ENCODE measurements at places on chromosomes 7 and 10.

DNA sequence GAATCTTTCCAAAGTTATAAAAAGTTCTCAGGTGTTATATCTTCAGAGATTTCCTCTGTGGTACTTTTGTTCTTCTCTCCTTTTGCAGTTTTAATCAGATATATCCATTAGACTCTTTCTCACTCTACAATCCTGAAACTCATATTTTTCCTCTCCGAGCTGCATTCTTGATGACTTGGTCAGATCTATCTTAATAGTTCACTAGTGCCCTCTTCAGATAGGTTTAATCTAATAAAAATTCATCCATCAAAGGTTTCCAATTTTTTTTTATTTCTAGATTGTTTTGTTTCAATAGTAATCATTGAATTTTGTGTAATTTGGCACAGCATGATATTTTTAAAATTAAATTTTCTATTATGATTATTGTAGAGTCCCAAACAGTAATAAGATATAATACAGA is 21.8 kb upstream of the DGKB start:
- no peak for DNase-seq

DNA sequence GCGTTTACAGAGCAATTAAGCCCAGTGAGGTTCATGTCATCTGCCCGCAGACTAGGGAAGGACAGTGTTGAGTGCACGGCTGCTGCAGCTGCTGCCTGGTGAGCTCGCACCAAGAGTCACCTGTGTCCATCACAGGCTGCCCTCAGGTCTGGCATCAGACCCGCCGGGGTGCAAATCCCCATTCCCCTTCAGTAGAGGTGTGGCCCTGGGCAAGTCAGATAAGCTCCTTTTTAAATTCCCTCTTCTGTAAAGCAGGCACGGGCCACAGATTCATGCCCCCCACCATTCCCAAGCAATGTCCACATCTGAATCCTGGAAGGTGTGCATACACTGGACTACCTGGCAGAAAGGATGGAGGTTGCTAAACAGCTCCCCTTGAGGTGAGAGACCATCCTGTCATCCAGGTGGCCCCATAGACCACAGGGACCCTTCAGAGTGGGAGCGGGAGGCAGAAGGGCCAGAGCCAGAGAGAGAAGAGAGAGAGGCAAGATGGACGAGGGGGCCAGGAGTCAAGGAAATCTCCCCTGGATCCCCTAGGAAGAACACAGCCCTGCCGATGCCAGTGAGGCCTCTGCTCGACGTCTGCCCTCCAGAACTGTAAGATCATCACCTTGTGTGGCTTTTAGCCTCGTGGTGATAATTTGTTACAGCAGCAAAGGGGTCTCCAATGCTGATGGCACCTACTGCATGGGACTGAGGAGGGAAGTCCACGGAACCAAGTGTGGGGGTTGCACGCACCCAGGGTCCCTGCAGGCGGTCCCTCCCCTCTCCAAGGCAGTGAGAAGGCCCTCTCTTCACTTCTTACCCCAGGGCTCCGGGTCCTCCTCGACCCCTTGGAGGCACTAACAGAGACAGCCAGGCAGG is 168.8 kb downstream of the TCERG1L start:
- DNase-seq = no peak

GRCh38 chr7:84202855-84203254 is 8.3 kb upstream of the SEMA3A start:
- no peak for DNase-seq

DNA sequence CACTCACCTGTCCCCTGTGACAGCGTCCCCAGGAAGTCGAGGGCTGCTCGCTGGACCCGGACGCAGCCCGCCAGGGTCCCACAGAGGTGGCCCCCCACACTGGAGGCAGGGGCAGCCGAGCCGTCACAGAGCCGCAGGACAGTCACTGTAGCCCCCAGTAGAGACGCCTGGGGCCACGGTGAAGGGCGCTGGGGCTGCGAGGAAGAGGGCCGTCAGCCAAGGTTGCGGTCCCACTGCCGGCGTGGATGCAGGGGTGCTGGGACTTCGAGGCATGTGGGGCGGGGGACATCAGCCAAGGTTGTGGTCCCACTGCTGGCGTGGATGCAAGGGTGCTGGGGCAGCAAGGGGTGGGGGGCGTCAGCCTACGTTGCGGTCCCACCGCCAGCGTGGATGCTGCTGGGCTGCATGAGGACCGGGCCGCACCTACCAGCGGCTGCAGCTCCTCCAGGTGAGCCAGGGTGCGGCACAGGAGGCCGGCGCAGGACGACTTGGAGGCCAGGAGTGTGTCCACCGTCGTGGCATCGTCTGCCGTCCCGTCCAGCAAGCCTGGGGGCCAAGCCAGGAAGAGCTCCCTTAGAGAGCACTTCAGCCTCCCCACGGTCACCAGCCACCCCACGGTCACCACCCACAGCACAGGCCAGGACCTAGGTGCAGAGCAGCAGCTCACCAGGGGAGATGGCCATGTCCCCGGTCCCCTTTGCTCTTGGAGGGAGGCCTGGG is 13.9 kb downstream of the BRAT1 start:
- no peak for DNase-seq

- no peak for DNase-seq
Measured at GRCh38 chr7:68166525-68166924, 1169.9 kb downstream of the TYW1 start.

GRCh38 chr7:32266932-32267475 is 196.8 kb upstream of the PDE1C start:
- no peak for DNase-seq

- DNase-seq = no peak
Measured at GRCh38 chr10:52436664-52437063, 122.6 kb downstream of the DKK1 start.

DNA sequence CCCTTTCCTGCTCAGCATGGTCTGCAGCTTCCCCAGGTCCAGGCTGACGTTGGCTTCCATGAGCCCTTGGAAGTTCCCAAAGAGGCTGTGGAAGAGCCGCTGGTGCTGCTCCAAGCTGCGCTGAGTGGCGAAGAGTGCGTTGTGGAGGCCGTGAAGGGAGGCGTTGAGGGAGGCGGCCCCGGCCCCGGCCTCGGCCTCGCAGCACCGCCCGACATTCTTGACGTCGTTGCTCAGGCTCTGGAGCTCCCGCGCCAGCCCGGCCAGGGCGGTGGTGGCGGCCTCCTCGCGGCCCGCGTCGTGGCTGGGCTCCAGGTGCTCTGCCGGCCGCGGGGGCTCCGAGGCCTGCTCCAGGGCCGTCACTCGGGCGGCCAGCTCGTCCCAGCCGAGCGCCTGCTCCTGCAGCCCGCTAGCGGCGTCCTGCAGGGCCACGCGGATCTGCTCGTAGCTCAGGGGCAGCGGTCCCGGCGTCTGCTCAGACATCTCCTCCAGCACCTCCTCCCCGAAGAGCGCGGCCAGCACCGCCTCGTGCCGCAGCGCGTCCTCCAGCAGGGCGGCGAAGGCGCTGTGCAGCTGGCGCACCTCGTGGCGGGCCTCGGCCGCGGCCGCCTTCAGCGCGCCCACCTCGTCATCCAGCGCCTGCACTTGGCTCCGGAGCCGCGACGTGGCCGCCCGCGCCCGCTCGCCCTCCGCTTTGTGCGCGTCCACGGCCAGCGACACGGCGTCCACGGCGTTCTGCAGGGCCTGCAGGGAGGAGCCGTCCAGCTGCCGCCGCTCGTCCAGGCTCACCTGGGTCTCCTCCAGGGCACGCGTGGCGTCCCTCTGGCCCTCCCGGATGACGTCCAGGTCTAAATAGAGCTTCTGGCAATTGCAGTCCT is 14.7 kb downstream of the MMRN2 start:
- no peak for DNase-seq

GRCh38 chr10:108465871-108466641 is 1301.5 kb upstream of the SORCS1 start:
- DNase-seq = no peak

DNA sequence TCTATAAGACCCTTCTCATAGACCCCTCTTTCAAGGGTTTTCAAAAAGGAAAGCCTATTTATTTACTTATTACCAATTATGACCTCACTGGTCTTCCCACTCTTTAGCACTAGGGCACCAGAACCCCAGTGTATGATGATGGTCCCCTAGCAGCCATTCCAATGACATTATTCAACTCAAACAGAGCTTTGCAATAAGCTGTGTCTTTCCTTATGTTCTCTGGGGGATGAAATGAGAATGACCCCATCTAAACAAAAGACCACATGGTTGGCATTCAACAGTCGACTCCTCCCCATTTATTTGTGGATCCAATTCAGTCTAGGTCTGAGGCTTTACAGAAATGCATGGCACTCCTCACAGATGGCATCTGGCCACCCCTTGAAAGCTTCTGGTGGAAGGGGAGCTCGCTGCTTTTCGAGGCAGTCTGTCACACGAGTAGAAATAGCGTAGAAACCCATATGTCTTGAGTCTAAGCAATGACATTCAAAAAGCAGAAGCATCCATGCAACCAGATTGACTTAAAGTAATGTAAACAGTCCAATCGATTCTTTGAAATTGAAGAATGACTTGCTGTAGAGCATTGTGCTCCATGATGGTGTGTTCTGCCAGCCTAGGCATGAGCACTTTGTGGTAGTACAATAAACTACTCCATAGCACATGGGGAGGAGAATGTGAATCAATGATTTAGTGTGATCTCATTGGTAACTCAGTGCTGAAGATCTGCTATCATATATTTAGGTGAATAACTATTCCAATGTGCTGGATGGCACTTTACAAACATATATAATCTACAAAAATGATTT is 29.8 kb downstream of the NRP1 start:
- DNase-seq = no peak

GRCh38 chr10:22630234-22631174 is 83.9 kb downstream of the PIP4K2A start:
- DNase-seq = no peak

DNA sequence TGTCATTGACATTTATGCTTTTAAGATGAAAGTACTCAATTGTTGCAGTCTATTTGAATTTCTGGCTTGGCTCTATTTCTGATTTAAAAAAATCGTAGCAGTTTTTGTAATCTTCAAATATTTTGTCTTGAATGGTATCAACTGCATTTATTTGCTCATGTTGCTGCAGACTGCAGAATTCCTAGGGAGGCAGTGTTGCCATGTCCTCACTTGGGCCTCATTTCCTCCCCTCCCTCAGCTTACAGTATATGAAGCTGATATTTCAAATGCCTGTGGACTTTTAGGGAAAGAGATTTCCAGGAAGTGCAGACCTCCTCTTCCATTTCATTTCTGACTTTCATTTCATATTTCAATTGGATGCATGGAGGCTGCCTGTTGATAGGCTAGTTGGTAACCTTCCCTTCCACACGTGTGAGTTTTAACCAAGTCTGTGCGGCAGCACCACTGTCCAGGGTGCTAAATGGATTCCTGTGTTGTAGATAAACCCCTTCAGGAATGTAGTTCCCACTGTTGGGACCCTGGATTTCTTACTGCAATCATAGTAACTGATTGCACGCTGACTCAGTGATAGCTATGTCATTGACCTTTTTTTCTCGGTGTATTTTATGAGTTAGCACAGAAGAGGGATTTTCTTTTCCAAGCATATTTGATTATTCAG is 17.5 kb downstream of the VPS50 start:
- no peak for DNase-seq

DNA sequence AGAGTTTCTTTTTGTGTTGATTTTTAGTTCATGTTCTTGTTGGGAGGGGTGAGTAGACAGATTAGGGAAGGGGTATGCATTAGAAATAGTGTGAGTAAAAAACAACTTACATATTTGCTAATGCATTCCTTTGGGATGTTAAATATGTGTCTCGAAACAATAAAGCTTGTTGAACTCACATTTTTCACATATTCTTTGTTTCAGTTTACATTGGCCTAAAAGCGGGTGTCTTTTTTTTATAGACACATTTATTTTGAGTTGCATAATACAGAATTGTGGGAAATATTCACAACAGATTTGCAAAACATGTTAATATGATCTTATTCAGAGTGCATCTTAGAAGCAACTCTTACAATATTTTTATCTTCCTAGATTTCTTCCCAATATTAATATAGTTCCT is 337.5 kb upstream of the CNTNAP2 start:
- DNase-seq = no peak

DNA sequence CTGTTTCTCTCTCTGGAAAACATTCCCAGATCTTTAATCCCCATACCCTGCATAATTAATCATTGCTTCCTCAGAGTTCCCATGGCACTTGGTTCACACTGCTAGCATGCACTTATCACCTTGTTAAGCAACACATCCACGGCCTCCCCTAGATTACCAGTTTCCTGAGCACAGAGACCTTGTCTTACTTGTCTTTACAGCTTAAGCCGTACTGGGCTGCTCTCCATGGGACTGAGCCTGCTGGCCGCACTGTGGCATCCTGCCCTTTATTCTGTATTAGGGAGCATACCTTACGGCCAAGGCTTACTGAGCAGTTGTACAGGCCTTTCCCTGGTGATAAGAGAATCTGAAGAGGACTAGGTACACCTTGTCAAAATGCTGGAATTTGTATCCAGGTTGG is 190.2 kb downstream of the REEP3 start:
- no peak for DNase-seq

- DNase-seq = no peak
Measured at GRCh38 chr7:47255441-47255840, 326.5 kb downstream of the TNS3 start.

GRCh38 chr7:51482976-51483375 is 166.4 kb upstream of the COBL start:
- no peak for DNase-seq

DNA sequence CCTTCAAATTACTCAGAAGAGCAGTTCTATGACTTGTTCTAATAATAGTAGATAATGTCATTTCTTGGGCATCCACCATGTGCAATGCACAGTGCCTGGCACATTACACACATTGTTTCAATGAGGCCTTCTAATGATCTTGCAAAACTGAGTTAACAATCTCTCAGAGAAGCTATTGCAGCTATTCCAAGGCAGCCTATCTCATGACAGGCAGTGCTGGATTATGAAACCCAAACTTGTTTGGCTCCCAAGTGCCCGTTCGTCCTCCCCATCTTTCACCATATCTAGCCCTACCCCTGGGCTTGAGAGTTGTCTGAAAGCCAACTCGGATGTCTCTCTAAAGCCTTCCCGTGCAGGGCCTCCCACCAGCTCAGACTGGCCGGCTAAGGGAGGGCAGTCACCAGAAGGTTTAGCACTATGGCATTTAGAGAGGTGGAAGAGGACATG is 405.1 kb downstream of the PLXNA4 start:
- DNase-seq = no peak

GRCh38 chr7:24979470-24979862 is 512 bp downstream of the OSBPL3 start:
- no peak for DNase-seq

DNA sequence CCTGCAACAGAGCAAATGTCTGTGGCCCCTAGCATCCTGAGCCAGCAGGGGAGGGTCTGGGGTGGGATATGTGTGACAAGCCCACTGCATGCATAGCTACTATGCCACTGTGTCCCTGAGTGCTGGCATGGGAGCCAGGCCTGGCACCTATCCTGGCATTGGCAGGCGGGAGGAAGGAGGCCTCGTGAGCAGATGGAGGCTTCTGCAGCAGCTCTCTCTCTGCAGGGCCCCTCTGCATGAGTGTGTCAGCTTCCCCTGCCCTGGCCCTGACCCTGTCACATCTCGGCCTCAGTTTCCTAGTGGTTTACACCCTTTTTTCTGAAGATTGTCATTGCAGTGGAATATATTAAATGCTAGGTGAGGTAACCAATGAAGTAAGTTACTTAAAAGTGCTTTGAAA is 13.1 kb upstream of the IMPDH1 start:
- no peak for DNase-seq

All from Panc1 (cell line).